ENCODE measurements at places on chromosomes 12 and 14. TPM values are rescaled to one million over a fixed set of nuclear protein-coding genes. Genes with fewer than 3 reads are reported as not detected.

The SOS2 gene
- total RNA-seq, result 34.6 TPM

The SPRYD4 gene
- 3.7 TPM for total RNA-seq

The DEGS2 gene
- total RNA-seq, result 7.6 TPM

The STYK1 gene
- 8.9 TPM for total RNA-seq

The PZP gene
- total RNA-seq, result 0.12 TPM

DNA sequence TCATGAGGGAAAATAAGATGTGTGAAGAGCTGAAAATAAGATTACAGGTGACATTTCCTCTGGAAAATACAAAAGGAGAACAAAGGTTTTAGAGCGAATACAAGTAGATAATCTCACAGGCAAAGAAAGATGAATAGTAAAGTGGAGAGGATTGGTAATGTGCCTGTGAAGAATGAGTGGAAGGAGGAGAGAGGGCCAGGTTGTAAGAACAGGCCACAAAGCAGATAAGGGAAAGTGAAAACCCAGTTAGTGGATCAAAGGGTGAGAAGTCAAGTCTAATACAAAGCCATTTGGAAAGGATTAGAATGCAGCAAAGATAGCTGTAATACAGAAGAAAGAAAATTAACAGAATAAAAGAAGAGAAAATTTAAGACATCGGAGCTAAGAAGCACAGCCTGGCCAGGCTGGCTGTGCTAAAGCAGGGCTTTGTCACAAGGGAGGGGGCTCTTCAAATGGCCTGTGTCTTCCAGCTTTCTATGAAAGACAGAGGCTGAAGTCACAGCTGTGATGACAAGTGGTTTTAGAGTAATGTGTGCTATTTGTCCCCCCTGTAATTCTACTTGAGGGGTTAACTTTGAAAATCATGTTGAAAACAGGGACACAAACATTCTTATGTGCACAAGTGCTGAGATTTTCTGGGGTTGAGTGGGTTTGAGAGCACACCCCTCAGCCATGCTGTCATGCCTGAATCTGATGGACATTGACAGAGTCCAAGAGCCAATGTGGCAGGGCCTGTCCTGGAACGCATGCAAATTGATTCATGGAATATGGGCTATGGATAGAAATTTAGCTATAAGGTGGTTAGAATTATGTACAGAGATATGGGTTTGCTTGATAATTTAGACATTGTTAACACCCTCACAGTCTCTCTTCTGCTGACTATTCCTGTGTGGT lies 344.5 kb upstream of the NAV3 start:
- DNase-seq, result no peak

GRCh38 chr12:86959766-86960458 lies 703.7 kb upstream of the MGAT4C start:
- DNase-seq, result no peak

DNA sequence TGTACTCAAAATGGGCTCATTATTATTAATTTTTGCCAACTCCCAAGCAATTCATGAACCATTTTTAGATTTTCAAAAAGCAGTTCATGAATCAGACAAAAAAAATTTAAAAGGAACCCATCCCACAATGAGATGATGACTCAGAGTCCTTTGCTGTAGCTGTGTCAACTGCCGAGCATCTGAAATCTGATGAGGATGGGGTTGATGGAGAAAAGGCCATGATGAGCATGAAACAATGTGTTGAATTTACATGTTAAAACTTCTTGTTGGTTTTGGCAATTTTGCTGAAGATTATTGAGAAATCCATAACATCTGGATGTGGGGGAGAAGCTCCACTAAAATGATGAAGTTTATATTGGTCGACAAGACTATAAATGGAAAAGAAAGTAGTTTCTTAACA lies 378.0 kb downstream of the FOXG1 start:
- no peak for DNase-seq

DNA sequence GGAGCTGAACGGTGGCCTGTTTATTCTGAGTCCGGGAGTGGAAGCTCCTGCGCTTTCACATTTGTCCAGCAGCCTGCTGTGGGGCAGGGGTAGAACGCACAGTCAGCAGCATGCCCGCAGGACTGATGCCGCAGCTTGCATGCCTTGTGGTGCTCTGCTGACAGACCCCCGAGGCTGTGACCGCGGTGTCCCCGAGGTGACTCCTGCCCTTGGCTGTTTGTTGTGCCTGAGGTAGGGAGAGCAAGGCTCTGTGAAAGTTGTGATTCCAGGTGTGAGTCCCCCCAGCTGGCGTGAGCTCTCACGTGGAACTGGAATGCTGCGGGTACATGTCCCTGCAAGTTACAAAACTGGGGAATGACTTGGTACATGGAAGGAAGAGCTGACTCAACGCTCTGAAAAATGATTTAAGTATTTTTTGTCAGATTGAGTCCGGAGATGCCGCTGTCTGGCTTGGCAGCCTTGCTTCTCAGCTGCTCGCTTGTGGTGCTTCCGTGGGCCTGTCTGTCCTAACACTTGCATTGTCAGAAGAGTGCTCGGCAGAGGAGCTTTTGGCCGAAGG lies 18.1 kb downstream of the MLXIP start:
- DNase-seq, result no peak

- DNase-seq, result no peak
These were observed 78.5 kb downstream of the PPFIBP1 start for GRCh38 chr12:27602516-27602915.

- peak; percentile 78 for DNase-seq
These were observed 14.2 kb upstream of the CALM1 start for GRCh38 chr14:90382491-90383125.

DNA sequence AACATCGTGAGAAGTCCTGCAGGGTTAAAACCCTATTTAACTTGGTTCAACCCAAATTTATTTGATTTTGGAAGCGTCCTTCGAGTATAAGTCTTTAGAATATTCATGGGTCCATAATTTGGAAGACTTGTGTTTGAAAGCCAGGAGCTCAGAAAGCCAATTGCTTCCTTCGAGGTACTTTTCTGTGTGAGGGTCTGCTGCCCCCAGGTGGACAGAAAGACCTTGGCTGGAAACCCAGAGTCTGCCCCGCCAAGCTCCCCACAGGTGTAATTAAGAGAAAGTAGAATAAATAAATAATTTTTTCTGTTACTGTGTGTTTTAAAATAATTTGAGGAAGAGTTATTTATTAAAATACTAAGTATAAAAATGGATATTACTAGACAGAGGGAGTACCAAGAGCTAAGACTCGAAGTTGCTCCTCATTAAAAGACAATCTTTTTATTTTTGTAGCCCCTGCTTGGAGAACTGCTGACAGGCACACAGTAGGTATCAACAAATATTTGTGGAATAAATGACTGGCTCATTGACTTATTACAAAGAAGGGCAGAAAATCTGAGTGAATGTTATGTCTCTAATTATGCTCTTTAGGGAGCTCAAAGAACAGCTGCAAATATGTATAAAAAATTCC lies 105.8 kb downstream of the PAH start:
- no peak for DNase-seq

DNA sequence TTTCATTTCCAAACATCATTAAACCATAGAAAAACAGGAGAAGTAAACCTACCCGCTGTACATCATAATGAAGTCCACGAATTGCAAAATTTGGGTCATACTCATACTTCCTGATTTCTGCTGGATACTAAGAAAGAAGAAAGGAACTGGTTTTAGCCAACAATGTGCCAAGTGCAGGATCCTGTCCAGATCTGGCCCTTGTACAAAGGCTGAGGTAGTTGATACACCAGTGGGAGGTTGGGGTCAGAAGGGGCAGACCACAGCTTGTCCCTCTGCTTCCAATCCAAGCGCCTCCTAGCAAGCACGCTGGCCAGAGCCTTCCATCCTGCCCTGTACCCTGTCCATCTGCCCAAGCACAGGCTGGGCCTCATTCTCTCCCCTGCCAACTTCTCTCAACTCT lies 34.2 kb downstream of the NT5DC3 start:
- DNase-seq, result no peak

GRCh38 chr14:75188520-75189268 lies 12.3 kb upstream of the TMED10 start:
- DNase-seq, result no peak

DNA sequence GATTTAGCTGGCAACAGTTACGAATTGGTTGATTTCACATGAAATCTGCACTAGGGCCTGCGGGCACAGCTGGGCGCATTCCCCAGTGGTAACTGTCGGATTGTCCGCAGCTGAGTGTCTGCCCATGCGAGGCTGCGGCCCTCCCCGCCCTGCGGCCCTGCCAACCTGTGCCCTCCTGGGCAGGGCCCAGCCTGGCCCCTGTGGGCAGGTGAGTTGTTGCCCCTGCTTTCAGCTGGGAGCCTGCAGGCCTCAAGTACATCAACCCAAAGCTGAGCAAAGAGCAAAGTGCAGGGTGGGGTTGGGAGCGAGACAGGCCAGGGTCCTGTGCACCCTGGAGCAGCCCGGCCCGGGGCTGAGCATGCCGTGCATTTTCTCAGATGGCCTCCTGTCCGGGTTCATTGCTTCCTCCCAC lies 89.1 kb downstream of the ADGRD1 start:
- DNase-seq, result no peak
